Stimulated activated CD4-positive, alpha-beta T cell treated with anti-CD3 and anti-CD28 coated beads, Interleukin-15, amount 100 ng/mL, for 1 hour (primary cell): ENCODE measurements at places on chromosomes 4 and X.

- no peak for DNase-seq
Observed at GRCh38 chr4:141375855-141376254, 155.2 kb downstream of the ZNF330 start.

DNA sequence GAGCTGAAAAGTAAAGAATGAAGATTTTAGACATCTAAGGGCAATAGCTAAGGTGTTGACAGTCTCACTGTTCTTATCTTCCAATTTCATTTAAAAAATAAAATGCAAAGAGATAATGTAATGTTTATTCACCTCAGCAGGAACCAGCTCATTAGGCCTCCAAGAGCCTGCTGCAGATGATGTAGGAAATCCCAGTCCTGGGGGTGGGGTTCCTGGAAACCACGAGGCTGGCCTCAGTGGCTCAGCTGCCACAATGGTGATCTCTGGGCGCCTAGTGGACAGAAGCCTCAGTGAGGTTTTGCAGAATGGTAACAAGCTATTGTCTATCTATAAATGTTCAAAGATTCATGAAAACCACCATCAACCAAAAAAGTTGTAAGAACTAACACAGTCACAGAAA, 77.3 kb downstream of the RPS3A start:
- no peak for DNase-seq

- DNase-seq = no peak
Observed at GRCh38 chrX:137424679-137425078, 141.2 kb upstream of the ZIC3 start.

DNA sequence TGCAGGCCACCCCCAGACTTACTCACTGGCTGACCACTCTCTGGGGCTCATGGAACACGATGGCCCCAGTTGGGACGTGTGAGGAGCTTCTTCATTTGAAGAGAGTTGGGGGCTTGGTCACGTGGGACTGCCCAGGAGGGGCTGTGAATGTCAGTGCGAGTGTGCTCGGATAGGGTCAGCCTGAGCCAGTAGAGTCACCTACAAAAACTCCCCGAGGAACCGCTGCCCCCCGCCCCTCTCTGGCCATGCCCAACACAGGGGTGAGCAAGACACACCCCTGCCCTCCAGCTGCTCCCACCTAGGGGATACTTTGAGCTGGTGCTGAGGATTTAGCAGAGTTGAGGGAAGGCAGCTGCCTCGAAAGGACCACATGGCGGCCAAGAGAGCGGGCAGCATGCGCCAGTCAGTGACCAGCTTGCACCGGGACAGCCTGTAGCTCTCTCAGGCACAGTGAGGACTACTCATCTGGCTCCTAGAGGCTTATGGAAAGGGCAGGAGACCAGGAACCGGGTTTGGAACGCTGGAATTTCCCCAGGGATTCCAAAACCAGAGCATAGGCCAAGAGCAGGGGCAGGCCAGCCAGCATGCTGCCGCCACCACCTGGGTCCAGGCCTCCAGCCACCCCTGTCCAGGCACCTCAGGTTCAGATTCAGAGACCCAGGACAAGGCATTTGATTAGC, 8.4 kb downstream of the PNMA6E start:
- DNase-seq = no peak

- DNase-seq = no peak
Observed at GRCh38 chr4:118114720-118115119, 80.4 kb downstream of the NDST3 start.
